ENCODE measurements at places on chromosomes 3 and 15.

DNA sequence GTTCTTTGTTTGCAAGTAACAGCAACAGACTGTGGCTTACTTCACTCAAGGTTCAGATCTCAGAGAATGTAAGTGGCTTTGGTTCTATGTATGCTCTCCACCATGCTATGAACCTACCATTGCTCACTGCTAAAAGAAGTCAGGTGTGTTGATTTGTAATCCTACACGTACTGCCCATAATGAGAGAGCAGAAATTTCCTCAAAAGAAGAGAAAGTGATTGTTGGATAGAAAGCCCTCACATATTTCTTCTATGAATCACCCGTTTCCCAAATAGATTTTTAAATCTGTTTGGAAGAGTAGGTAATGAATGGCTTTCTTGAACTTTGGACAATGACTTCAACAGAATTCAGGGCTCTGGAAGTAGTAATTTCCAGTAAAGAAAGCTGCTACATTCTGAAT, 565.4 kb downstream of the ROBO2 start:
- no peak for DNase-seq

DNA sequence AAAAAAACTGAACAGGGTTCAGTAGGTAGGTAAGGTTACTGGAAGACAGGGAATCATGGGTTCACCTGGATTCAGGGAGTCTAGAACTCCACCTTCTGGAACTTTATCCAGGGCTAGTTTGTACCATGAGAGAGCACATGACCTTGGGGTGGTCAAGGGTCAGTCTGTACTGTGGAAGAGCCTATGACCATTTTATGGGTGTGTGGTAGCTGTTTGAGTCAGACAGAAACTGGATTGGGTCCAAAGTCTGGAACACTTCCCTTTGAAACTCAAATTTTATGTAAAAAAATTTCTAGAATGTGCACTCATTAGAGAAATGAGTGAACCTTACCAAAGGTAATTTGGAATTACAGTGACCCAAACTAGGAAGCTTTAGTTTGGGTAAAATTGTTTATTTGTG, 486.0 kb upstream of the AGTR1 start:
- DNase-seq: no peak

- DNase-seq: no peak
Measured at GRCh38 chr3:74089814-74090213, 465.1 kb upstream of the PDZRN3 start.

GRCh38 chr3:151467069-151467468, 6.2 kb upstream of the IGSF10 start:
- DNase-seq: no peak

GRCh38 chr3:160960568-160960967, 144.6 kb downstream of the B3GALNT1 start:
- DNase-seq: no peak

DNA sequence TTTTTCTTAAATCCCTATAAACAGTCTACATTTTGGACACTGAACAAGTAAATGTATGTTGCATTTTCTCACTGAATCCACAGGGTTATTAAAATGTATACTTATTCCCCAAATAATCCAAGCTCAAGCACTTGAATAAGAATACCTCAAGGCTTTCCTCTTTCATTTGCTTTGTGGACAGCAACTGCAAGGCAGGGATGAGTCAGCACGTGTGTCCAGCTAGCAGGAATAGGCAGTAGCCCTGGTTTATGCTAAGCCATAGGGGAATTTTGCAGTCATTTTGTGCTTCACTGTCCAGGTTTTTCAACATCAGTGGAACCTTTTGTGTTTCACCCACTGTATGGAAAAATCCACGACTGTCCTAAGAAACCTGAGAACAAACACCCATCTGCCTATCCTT, 96.7 kb upstream of the KCNMB2 start:
- no peak for DNase-seq

GRCh38 chr3:122168044-122168443, 15.4 kb upstream of the CASR start:
- no peak for DNase-seq

GRCh38 chr15:101652786-101653430, 727 bp upstream of the TM2D3 start:
- no peak for DNase-seq

DNA sequence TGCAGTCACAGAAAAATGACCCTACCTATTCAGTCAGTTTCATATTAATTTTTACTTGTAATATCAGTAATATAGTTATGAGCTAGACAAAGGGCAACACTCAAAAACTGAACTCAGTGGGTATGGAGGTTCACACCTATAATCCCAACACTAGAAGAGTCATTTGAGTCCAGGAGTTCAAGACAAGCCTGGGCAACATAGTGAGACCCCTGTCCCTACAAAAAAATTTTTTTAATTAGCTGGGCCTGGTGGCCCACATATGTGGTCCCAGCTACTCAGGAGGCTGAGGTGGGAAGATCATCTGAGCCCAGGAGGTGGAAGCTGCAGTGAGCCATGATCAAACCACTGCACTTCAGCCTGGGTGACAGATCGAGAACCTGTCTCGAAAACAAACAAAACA, 3.1 kb downstream of the TMF1 start:
- no peak for DNase-seq

DNA sequence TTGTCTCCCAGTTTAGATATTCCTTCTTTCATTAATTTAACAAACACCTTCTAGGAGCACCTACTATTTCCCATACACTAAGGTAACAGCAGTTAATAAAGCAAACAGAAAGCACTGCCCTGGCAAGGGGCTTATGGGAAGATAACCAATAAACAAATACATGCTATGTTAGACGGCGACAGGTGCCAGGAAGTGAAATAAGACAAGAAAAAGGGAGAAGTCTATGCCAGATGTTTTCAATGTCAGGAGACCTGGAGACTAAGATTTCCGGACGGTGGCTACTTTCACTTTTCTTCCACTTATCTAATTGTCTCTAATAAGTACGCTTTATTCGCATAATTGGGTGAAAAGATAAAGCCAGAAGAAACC, 32.5 kb upstream of the ZNF445 start:
- no peak for DNase-seq

DNA sequence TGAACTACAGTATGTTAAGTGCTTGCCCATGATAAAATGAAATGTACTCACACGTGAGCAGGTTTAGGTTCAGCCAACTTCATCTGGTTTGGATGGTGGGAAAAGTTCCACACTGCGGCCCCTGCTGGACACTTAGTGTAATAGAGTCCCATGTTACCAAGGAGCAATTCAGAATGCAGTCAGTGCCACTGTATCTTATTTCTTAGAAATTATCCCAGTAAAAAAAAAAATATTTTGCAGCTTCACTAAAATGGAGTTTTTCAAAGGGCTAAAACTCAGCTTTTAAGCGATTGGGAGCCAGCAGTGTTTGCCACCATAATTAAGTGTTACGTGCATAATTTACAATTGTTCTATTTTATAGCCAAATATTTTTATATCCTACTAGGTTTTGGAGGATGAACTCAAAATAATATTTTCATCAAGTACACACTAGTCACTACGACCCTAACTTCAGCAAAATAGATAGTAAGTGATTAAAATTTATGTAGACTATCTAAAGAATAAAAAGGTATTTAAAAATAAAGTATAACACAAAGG, 371.7 kb upstream of the GBE1 start:
- no peak for DNase-seq

DNA sequence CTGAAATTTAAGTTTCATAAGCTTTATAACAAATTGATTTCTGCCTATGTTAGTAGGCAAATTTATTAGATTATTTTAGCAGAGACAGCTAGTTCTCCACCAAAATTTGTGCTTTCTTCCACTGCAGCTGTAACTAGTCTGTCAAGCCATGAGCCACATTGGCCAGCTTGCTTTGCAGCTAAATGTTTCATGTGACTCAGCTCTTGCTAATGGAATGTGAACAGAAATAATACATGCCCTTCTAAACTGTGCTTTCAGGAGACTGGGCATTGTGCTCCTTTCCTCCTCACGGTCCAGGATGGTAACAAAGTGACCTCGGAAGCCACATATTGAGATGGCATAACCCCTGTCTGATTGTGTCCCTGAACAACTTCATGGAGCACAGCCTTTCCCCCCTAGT, 51.3 kb upstream of the KPNA4 start:
- no peak for DNase-seq

DNA sequence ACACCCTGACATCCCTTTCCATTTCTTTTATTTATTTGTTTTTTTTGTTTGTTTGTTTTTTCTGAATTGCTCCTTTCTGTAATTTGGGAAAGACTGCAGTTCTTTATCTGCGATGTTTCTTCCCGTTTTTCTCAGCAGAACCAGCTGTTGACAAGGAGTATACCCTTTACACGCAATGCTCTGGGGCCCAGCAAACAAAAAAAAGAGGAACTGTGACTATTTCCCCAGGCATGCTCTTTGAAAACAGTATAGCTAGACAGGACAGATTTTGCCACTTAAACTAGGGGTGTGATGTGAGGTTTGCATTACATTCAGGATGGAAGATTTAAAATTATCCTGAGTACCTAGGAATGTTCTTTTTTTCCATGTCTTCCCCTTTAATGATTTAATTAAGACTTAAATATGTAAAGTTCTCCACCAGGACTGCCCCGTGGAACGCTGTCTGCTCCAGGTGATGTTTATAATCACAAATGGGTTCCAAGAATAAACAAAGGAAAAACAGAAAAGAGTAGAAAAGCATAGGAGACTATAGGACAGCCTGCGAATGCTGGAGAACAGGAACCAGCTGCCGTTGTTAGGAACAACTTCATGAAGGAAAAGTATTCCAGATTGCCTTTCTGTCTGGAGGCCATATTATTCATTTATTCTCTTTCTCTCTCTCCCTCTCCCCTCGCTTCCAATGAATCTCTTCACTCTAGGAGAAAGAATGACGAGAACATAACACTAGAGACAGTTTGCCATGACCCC, 43.3 kb downstream of the TGFBR2 start:
- no peak for DNase-seq

Data from activated CD8-positive, alpha-beta memory T cell treated with anti-CD3 and anti-CD28 coated beads for 1 hour (primary cell).